ENCODE measurements at places on chromosomes 7 and 10.

DNA sequence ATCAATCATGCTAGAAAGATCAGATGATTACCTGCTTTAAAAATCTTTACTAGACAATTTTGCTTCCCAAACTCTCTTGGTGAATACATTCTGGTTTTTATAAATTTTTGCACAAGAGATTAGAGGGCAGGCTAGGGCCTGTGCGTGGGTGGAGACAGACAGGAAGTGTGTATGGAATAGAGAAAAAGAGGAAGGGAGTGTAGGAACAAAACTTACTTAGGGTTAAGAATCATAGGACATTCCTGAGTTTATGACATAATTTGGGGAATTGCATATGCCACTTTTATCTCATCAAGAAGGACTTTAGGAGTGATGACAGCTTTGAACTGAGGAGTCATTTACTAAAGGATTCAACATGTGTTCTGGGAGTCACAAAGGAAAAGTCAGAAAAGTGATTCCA is 31.3 kb downstream of the LAMB1 start:
- DNase-seq = no peak

GRCh38 chr10:129099992-129100391 is 367.0 kb upstream of the MGMT start:
- DNase-seq = no peak

GRCh38 chr7:139883814-139884213 is 54.8 kb downstream of the TBXAS1 start:
- no peak for DNase-seq

- DNase-seq = no peak
Measured at GRCh38 chr10:36187380-36188079, 545.4 kb upstream of the FZD8 start.

DNA sequence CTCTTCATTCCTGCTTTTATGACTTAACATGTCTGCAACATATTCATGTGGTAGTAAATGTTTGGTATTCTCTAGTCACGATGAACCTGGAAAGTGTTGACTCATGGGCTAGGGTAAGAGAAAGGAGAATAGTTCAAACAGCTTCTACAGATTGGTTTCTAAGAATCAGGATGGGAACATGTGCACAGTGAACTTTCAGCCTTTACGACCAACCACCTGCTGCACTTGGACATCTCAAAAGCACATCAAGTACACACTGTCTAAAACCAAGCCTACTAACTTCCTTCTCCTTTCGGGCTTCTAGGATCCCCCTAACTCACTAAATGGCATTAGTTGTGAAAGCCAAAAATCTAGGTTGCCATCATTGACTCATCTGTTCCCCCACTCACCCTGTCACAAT is 85.5 kb downstream of the CUL2 start:
- no peak for DNase-seq

GRCh38 chr10:14409247-14409646 is 78.5 kb upstream of the FRMD4A start:
- no peak for DNase-seq

- DNase-seq = no peak
Measured at GRCh38 chr7:73737491-73738219, 947 bp downstream of the ABHD11 start.
